ENCODE measurements at places on chromosomes 5 and 9.

DNA sequence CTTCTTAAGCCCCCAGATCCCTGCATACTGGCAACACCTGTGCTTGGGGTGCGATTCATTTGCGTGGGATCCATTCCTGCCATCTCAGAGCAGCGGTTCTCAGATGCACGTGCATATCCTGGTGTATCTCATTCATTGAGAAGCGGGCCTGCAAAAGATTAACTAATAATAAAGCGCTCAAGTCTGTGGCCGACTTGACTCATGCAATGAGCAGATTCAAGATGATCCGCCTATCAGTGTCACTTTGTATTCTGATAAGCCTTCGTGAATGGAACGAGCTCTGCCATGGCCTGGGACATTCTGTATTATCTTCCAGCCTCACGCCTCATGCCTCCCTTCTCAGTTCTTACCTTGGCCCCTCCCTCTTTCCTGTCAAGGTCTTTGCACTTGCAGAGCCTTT is 22.3 kb downstream of the C1QTNF2 start:
- no peak for DNase-seq

DNA sequence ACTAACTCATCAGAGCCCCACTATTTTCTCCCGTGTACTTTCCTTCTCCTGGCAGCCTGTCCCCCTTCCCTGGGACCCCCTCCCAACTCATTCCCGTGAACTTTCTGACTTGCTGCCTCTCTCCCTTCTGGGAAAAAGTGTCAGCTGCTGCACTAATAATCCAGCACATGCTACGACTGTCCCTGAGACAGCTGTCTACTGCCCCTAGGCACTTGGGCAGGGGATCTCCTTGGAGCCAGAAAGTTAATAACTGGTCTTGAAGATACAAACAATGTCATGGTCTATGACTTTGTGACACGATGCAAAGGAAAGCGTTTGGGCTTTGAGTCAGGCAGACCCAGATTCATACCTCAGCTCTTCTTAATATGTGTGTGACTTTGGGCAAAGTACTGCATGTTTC is 10.1 kb upstream of the RNF183 start:
- DNase-seq = no peak

GRCh38 chr5:178555005-178555404 is 35.2 kb downstream of the COL23A1 start:
- no peak for DNase-seq

DNA sequence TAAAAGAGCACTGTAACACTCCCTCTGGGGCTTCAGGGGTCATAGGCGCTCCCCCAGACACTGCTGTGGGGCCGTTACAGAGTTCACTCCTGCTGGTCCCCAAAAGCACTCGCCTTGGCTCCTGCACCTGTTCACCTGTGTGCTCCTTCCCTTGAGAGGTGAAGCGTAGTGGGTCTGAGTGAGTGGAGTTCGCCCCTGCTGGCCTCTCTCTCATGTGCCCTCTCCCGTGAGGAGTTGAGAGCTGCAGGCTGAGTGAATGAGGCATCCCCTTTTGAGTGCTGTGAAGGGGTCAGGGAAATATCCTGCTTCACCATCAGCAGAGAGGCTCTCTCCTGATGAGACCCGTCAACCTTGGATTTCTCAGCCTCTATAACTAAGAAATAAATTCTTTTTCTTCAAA is 134.6 kb upstream of the TUT7 start:
- DNase-seq = no peak

DNA sequence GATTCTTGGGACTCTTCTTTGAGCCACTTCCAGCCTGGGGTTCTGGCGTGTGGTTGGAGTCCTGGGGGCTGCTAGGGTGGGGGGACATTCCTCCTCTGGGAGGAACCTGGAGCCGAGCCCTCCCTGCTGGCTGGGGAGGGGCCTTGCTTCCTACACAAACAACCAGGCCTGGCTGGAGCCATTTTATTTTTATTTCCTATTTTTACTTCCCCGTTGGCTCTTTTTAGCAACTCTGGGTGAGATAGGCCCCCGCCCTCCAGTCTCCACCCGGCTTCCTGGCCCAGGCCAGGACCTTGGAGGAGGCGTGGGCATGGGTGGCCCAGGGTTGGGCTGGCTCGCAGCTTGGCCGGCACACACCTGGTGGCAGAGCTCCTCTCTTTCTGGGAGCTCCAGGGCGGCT is 15.1 kb downstream of the RXRA start:
- no peak for DNase-seq

DNA sequence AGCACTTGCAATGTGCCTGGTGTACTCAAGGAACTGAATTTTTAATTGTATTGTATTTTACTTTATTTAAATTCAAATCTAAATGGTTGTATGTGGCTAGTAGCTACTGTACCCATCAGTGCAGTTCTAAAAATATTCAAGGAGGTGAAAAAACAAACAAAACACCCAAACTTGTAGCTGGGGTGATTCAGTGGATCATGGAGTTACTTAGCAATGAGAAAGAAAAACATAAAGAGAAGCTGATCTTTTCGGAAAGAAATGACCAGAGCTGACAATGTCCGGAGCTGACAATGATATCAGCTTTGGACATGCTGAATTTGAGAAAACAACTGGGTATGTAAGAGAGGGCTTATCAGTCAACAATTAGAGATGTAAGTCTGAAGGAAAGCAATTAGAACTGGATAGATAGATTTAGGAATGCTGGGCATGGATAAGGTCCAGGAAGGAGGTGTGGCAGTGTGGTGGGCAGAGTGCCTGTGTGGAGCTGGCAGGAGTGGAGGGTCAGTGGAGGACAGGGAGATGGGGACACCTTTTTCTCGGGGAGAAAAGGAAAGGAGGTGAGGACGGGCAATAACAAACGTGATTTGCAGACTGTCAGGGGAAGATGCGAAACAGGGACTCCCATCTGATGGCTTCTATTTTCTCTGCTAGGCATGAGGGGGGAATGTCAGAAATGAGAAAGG is 113.2 kb downstream of the DCP2 start:
- no peak for DNase-seq

DNA sequence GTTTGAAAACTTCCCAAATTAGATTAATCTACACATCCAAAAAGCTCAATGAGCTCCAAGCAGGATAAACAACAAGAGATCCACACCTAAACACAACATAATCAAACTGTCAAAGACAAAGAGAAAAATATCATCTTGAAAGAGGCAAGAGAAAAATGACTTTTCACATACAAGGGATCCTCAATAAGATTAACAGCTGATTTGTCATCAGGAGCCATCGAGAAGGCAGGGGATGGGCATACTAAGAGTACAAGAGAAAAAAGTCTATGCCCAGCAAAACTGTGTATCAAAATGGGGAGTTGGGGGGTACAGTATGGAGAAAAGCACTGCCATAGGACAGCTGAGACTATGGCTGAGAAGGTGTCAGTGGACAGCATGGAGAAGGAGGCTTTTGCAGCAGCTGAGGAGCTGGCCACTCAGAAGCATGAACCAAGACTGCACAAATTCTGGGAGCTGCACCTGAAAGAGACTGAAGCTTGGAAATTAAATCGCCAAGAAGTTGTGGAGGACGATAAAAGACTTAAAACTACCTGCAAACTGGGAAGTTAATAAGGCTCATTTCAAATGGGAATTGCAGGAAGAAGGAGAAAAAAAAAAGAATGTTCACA is 20.9 kb downstream of the DNAJB5 start:
- DNase-seq = no peak

GRCh38 chr9:3740690-3741419 is 215.1 kb upstream of the RFX3 start:
- no peak for DNase-seq

- no peak for DNase-seq
Observed at GRCh38 chr5:173703466-173703865, 87.0 kb upstream of the BOD1 start.

DNA sequence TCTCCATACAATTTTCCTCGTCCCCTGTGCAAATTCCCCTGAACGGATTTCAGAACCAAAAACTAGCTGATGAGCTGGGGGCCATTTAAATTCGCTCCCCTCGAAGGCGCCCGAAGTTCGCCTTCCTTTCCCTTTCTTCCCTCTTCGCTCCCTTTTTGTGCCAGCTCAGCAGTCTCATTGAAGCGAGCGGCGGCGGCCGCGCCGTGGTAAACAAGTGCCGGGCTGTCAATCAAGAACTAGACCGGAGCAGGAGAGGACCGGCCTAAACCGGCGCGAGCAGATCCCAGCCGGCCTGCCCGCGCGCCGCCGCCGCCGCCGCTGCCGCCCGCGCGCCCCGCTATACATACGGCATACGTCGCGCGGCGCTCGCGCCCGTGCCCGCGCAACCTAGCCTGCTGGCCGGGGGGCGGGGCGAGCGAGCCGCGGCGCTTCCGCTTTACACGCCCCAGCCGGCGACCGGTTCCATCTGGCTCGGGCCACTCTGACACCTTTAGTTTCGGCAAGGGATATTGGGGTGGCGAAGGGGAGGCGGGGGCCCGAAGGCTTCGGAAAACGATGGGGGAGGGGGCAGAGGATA is 3.1 kb downstream of the ARRDC3 start:
- peak; percentile 89 for DNase-seq

DNA sequence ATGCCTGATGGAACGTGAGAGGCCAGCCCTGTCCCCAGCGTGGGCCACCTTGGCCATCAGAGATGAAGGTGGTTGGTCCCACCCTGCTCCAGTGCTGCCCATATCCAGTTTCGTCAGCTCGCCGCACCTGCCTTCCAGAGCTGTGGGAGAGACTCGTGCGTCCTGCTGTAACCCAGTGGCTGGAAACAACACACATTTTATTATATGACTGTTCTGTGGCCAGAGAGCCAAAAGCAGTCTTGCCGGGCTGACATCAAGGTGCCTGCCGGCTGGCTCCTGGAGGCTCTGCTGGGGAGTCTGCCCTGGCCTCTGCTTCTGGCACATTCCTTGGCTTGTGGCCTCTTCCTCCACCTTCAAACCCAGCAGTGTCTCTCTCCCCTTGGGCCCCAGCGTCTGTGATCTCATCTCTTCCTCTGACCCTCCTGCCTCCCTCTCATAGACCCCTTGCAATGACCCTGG is 94.7 kb downstream of the RXRA start:
- no peak for DNase-seq

DNA sequence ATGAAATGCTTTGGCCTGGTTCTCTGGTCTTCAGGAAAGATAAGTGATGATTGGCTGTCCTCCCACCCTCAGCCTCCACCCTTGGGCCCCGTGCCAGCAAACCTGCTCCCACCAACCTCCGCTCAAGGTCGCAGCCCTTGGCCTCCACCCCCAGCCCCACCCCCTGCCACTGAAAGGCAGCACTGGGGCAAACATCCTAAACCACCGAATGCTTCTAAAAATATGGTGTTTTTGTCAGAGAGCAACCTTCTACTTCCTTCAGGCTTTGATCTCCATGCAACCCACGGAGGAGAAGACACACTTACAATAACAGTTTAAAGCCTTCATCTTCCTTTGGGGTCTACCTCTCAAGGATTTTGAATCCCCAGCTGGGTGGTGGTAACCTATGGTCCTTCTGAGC is 24.0 kb upstream of the TCF7 start:
- no peak for DNase-seq

- DNase-seq = no peak
Observed at GRCh38 chr5:102483736-102484135, 15.1 kb downstream of the SLCO6A1 start.

GRCh38 chr5:69374911-69375446 is 5.4 kb downstream of the RAD17 start:
- DNase-seq = no peak

- DNase-seq = no peak
Observed at GRCh38 chr9:75471549-75472114, 383.3 kb downstream of the OSTF1 start.

DNA sequence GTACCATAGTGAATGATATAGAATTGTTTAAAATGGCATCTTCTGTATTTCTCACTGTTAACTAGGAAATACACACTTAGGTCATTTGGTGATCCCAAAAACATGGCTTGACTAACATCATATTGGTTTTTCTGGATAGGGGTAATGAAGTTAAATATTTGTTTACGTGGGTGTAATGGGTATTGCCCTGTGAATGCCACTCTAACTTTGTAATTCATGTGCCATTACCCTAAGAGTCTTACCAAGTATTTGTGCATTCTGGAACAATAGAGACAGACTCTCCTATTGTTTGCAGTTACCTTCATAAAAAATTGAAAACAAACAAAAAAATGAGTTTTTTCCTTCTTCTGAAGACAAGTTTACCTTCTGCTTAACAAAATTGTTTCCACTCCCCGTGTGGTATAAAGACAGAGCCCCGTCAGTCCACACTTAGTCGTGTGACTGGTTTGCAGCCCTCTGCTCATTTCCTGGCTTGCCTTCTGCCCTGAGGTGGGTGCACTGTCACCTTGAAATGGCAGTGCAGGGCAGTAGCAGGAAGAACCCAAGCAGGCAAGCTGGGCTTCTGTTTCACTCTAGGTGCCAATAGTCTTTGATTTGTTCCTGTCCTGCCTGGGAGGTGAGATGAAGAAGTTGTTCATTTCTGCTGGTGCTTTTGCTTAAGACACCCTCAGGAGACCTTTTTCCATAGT is 9.6 kb upstream of the CATSPER3 start:
- no peak for DNase-seq

GRCh38 chr9:94995048-94995693 is 268.7 kb downstream of the AOPEP start:
- no peak for DNase-seq

- DNase-seq = no peak
Observed at GRCh38 chr9:134536101-134536900, 105.3 kb upstream of the COL5A1 start.

DNA sequence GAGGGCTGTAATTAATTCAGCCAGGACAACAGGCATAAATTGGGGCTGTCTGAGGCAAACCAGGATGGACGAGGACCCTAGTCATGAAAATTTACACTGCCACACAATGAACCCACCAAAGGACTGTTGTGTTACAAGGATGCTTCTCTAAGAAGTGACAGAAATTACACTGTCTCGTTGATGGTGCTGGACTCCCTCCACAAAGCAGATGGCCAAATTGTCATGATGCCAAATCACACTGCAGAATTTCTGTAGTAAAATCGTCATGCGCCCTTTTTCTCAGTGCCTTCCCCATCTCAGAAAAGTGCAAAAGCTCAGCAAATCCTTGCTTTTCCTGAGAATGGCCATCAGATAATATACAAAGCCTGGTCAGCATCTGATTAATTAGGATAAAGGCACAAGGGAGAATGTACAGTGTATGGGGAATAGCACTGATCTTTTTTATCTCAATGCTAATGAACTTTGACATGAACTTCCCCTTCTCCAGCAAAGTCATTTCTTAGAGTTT is 545.8 kb downstream of the CSNK1G3 start:
- DNase-seq = no peak

DNA sequence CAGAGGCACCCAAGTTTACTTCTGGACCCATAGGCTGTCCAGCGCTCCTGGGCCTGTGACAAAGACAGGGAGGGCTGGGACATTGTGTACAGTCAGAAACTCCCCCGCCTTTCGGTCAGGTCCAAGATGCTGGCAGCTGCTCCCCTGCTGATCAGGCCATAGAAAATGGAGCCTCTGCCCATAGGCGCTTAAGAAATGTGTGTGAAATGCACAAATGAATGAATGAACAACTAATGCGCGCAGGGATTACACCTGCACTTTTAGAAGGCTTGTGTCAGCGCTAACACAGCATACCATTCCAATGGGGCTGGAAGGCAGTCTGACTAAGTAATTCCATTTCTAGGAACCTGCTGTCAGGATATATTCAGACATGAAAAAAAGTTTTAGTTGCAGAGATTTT is 16.3 kb downstream of the PTPN3 start:
- DNase-seq = no peak

- DNase-seq = no peak
Observed at GRCh38 chr9:86700629-86701028, 246.7 kb downstream of the GAS1 start.

GRCh38 chr9:128654481-128654880 is 2.2 kb downstream of the DYNC2I2 start:
- DNase-seq = no peak

GRCh38 chr9:34633851-34634550 is 3.6 kb downstream of the SIGMAR1 start:
- DNase-seq = peak; percentile 54

Data from stimulated activated CD4-positive, alpha-beta T cell treated with anti-CD3 and anti-CD28 coated beads, TNF-alpha, amount 100 ng/mL, for 24 hours (primary cell).